Activated CD8-positive, alpha-beta T cell treated with anti-CD3 and anti-CD28 coated beads for 36 hours (primary cell): ENCODE measurements at places on chromosomes 7 and 10. TPM values are rescaled to one million over a fixed set of nuclear protein-coding genes. Genes with fewer than 3 reads are reported as not detected.

ORAI2 gene
- 29.4 TPM for total RNA-seq

TRIL gene
- not detected for total RNA-seq

CDC14C gene
- not detected for total RNA-seq

SFTPA1 gene
- total RNA-seq, result not detected

ZNF467 gene
- total RNA-seq, result 0.09 TPM

MOGAT3 gene
- not detected for total RNA-seq

CACUL1 gene
- 25.6 TPM for total RNA-seq

IKZF1 gene
- 295 TPM for total RNA-seq

EPHB6 gene
- 5.5 TPM for total RNA-seq

SUN1 gene
- total RNA-seq, result 71.6 TPM

TLX1 gene
- not detected for total RNA-seq

TAS2R4 gene
- 0.54 TPM for total RNA-seq

AKR1C1 gene
- 0.45 TPM for total RNA-seq

PPP1R17 gene
- not detected for total RNA-seq

ZNF32 gene
- 12.5 TPM for total RNA-seq

EVX1 gene
- not detected for total RNA-seq

GJD4 gene
- total RNA-seq, result not detected

HOXA4 gene
- total RNA-seq, result 0.25 TPM

CALN1 gene
- total RNA-seq, result 0.02 TPM

GPR141 gene
- not detected for total RNA-seq

SPDYE9 gene
- not detected for total RNA-seq

TMEM178B gene
- total RNA-seq, result 1.1 TPM

RBP4 gene
- not detected for total RNA-seq

FHIP2A gene
- total RNA-seq, result 12.6 TPM

CNPY1 gene
- not detected for total RNA-seq

CLDN4 gene
- total RNA-seq, result 0.20 TPM

OPALIN gene
- not detected for total RNA-seq

FGFBP3 gene
- total RNA-seq, result 2.2 TPM

GPR146 gene
- total RNA-seq, result 8.5 TPM

C7orf33 gene
- total RNA-seq, result not detected

RET gene
- 0.47 TPM for total RNA-seq

C10orf62 gene
- total RNA-seq, result not detected

EIF5AL1 gene
- 1.1 TPM for total RNA-seq

OR2A42 gene
- total RNA-seq, result not detected

ANKRD30A gene
- not detected for total RNA-seq

MRPS17 gene
- 29.1 TPM for total RNA-seq

NDUFB8 gene
- 384 TPM for total RNA-seq

DPP6 gene
- total RNA-seq, result not detected

CCDC3 gene
- total RNA-seq, result not detected

FMC1 gene
- 9.9 TPM for total RNA-seq

NPTX2 gene
- not detected for total RNA-seq

CALCR gene
- not detected for total RNA-seq

EBF3 gene
- total RNA-seq, result not detected

ACTA2 gene
- 13.3 TPM for total RNA-seq

CAMK1D gene
- 13.8 TPM for total RNA-seq

TMEM229A gene
- total RNA-seq, result not detected

PRSS2 gene
- not detected for total RNA-seq

GLI3 gene
- not detected for total RNA-seq
